ENCODE measurements at places on chromosomes 4 and X.

- no peak for DNase-seq
These were observed 76.5 kb upstream of the ETNPPL start for GRCh38 chr4:108839333-108839732.

- DNase-seq = no peak
These were observed 3.6 kb downstream of the SRPK3 start for GRCh38 chrX:153784325-153784967.

GRCh38 chrX:43643201-43643600, 12.9 kb upstream of the MAOA start:
- DNase-seq = no peak

GRCh38 chr4:169617306-169617705, 3.1 kb upstream of the CLCN3 start:
- no peak for DNase-seq

DNA sequence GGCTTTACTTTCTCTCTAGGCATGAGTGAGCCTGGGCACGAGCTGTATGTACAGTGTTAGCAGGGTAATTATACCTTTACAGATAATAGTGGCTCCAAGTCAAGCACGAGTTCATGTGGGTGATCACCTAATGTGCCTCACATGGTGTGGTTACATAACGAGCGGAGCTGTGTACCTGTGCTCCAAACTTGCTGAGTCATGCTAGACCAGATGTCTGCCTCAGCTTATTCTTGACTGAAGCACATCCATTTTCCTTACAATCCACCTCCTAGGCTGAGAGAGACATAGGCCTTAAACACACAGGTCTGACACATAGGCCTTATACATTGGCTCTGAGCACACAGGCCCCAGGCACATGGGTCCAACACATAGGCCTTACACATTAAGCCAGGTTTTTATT, 426.6 kb downstream of the GPAT3 start:
- DNase-seq = no peak
